ENCODE measurements at places on chromosomes 5 and 9. TPM values are rescaled to one million over a fixed set of nuclear protein-coding genes. Genes with fewer than 3 reads are reported as not detected.

GRCh38 chr5:137282216-137282615 is 216.9 kb downstream of the SPOCK1 start:
- H3K4me1 ChIP-seq: no peaks in the 10 kb centered on the region
- no peaks in the 10 kb centered on the region for H3K27me3 ChIP-seq
- H3K36me3 ChIP-seq: no peaks in the 10 kb centered on the region

GRCh38 chr9:124017929-124018729 is 6.6 kb downstream of the LHX2 start:
- no peaks in the 10 kb centered on the region for H3K36me3 ChIP-seq
- DNase-seq: no peak
- no peak overlapping the region for H3K4me3 ChIP-seq
- peaks cover 100% of the 10 kb centered on the region for H3K27me3 ChIP-seq
- H3K4me1 ChIP-seq: peaks cover 36% of the 10 kb centered on the region
- no peak overlapping the region for H3K27ac ChIP-seq

DNA sequence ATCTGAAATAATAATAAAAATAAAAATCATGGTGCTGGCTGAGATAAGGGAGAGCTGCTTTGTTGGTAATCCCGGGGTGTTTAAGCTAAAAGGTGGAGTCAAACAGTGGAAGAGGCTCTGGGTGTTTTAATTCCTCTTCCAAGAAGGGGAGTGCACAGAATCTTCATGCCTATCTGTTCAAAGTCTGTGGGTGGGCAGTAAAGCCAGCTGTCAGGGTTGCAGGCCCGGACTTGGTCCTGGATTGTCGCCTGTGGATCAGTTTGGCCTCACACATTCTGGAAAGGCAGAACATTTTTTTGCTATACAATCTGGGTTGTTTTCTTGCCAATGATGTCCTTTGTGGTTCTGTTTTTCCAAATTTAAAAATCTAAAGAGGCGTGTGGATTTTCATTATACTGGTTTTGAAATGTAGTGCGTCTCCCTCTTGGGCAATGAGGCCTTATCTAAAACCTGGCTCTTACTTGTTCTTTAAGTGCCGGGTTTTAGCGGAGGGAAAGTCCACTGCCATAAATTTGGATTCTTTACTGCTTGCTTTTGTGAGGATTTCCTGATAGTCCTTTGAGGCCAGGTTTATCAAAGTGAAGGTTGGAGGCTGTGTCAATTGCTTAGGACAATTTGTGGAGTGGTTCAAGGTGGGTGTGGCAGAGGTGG is 5.8 kb downstream of the ANKDD1B start:
- H3K4me3 ChIP-seq: no peak overlapping the region
- peaks cover under 1% of the 10 kb centered on the region for H3K27me3 ChIP-seq
- H3K4me1 ChIP-seq: peaks cover 3% of the 10 kb centered on the region
- DNase-seq: no peak

- peaks cover 2% of the 10 kb centered on the region for H3K4me1 ChIP-seq
- no peak overlapping the region for H3K4me3 ChIP-seq
- no peak for DNase-seq
Measured at GRCh38 chr9:134604834-134605233, 36.8 kb upstream of the COL5A1 start.

- no peak overlapping the region for H3K4me3 ChIP-seq
- no peak for DNase-seq
- no peaks in the 10 kb centered on the region for H3K36me3 ChIP-seq
- H3K27ac ChIP-seq: no peak overlapping the region
Measured at GRCh38 chr5:104778-105296, 12.9 kb downstream of the PLEKHG4B start.

DNA sequence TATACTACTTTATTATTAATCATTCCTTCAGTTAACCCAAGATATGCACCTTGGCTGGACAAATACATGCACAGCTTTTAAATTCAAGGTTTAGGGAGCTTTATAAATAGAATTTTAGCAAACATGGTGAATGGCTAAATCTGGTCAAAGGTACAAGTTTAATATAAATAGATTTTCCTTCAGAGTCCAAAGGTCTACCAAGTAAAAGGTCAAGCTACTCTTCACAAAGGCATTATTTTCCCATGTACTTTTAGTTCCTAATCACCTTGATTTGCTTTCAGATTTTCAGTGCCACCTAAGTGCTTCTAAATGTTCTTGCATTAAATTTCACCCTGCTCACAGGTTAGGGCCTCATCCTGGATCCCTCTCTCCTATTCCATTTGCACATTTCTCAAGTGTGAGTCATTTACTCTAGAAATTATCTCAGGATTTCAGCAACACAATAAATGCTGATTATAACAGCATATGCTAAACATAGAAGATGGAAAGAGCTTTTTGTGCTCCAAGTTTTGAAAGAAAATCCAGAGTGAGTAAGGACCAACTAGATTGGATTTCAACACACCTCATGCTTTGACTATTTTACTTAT is 459.4 kb upstream of the ITGA1 start:
- no peaks in the 10 kb centered on the region for H3K4me1 ChIP-seq
- no peak for DNase-seq
- H3K27me3 ChIP-seq: no peaks in the 10 kb centered on the region
- H3K36me3 ChIP-seq: no peaks in the 10 kb centered on the region

- no peak for DNase-seq
- H3K4me3 ChIP-seq: no peak overlapping the region
- H3K4me1 ChIP-seq: no peaks in the 10 kb centered on the region
- H3K27ac ChIP-seq: no peak overlapping the region
- H3K27me3 ChIP-seq: no peaks in the 10 kb centered on the region
Measured at GRCh38 chr9:92032891-92033290, 82.3 kb downstream of the SPTLC1 start.

- H3K27me3 ChIP-seq: no peaks in the 10 kb centered on the region
- peaks cover 32% of the 10 kb centered on the region for H3K4me1 ChIP-seq
- H3K36me3 ChIP-seq: no peaks in the 10 kb centered on the region
- peak; percentile 92 for DNase-seq
- peak within 1 kb of the TSS; percentile 73 for H3K4me3 ChIP-seq
Measured at GRCh38 chr9:124257844-124258606, at the start of gene NEK6. TSS of gene NEK6 (plus strand) at chr9:124257949. CDS start at chr9:124301965, 44,016 bp downstream.

- no peak for DNase-seq
- H3K4me1 ChIP-seq: no peaks in the 10 kb centered on the region
- H3K27me3 ChIP-seq: no peaks in the 10 kb centered on the region
Measured at GRCh38 chr5:17732351-17732923, 98.2 kb downstream of the TAF11L14 start.

DNA sequence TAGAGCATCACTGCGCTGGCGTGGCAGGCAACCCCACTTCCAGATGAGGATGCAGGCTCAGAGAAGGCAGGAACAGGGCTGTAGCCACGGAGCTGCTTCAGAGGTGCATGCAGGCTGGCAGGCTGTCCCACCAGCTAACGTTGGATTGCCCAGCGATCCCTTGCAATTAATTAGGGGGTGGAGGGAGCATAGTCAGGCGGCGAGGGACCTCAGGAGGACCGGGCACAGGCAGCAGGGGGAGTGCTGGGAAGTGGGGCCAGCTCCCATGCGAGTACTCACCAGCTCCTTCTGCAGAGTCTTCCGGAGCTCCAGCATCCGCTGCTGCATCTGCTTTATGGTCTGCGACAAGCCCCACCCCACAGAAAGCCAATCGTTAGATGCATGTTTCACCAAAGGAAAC is 20.3 kb downstream of the ARPC5L start:
- no peaks in the 10 kb centered on the region for H3K4me1 ChIP-seq
- no peaks in the 10 kb centered on the region for H3K27me3 ChIP-seq
- DNase-seq: no peak
- H3K27ac ChIP-seq: no peak overlapping the region
- H3K36me3 ChIP-seq: no peaks in the 10 kb centered on the region

- no peaks in the 10 kb centered on the region for H3K27me3 ChIP-seq
- H3K36me3 ChIP-seq: no peaks in the 10 kb centered on the region
- H3K27ac ChIP-seq: peak overlapping the region; percentile 63
- DNase-seq: no peak
Measured at GRCh38 chr9:37944266-37944650, 40.3 kb upstream of the SLC25A51 start.

DNA sequence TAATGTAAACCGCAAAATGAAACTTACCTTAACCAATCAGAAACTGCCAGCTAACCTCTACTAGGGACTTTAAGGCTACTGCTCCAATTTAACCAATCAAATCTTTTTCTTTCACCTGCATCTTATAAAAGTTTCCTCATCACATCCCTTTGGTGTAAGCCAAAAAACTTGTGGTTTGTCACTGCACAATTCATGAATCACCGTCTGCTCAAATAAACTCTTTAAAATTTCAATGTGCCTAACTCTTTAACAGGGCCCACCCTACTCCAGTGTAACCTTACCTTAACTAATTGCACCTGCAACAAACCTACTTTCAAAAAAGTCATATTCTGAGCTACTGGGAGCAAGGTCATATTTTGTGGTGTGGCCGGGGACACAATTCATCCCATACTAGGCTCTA is 172.2 kb upstream of the GRAMD2B start:
- H3K4me1 ChIP-seq: no peaks in the 10 kb centered on the region
- H3K36me3 ChIP-seq: no peaks in the 10 kb centered on the region
- H3K27me3 ChIP-seq: no peaks in the 10 kb centered on the region
- no peak overlapping the region for H3K27ac ChIP-seq

GRCh38 chr5:168162464-168162863 is 129.0 kb upstream of the WWC1 start:
- no peaks in the 10 kb centered on the region for H3K27me3 ChIP-seq
- H3K4me1 ChIP-seq: no peaks in the 10 kb centered on the region
- no peak for DNase-seq
- no peak overlapping the region for H3K27ac ChIP-seq
- no peaks in the 10 kb centered on the region for H3K36me3 ChIP-seq

DNA sequence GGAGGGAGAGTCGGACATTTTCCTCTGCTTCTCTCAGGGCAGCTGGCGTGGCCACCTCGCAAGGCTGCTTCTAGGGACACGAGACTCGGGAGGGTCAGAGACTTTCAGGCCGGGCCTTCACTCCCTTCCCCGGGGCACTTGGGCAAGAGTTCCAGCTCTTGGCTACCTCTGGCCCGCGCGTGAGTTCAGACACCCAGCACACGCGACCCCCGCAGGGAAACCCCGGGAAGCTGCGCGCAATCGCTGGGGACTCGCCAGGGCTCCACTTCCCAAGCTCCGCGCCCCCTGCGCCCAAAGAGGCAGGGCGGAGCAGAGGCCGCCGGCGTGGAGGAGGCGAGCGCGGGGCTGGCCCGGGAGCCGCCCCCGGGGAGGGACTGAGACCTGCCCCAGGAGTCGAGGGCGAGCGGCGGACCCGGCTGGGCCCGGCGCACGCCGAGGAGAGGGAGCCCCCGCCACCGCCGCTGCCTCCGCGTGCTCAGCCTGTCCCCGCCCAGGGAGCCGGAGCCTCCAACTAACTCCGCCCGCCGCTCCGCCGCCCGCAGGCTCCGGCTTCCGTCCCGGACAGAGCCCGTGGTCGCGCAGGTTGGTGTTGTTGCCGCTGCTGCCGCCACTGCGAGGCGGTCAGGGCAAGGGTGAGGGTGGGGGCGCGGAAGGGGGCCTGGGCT is at the start of gene PAM:
Gene PAM (plus strand): TSS at position 539 of the 665 bp plus-strand sequence. CDS start 110,891 bp downstream, outside the sequence.
- H3K36me3 ChIP-seq: no peaks in the 10 kb centered on the region
- H3K4me3 ChIP-seq: peak within 1 kb of the TSS; percentile 74
- H3K27me3 ChIP-seq: peaks cover 13% of the 10 kb centered on the region

GRCh38 chr9:121801579-121801978 is 150.1 kb downstream of the DAB2IP start:
- H3K27ac ChIP-seq: no peak overlapping the region
- H3K27me3 ChIP-seq: no peaks in the 10 kb centered on the region

DNA sequence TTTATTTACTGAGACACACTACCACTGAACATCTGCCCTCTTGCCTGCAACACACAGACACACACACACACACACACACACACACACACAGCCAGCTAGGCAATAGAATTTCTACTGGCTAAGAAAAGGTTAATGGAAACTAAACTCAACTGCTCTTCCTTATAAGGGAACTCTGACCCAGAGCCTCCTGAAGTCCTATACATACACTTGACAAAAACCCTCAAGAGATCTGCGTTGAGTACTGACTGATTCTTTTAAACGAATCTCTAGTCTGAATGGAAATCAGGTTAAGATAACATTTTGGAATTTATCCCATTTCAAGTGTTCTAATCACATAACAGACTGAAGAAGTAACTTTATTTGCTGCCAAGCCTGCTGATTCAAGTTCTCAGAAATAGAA is 25.9 kb upstream of the TRPM3 start:
- H3K27me3 ChIP-seq: no peaks in the 10 kb centered on the region
- DNase-seq: no peak
- no peaks in the 10 kb centered on the region for H3K4me1 ChIP-seq
- H3K36me3 ChIP-seq: no peaks in the 10 kb centered on the region

GRCh38 chr5:72693546-72694205 is 122.8 kb upstream of the TNPO1 start:
- DNase-seq: no peak
- H3K4me3 ChIP-seq: no peak overlapping the region
- no peak overlapping the region for H3K27ac ChIP-seq
- no peaks in the 10 kb centered on the region for H3K36me3 ChIP-seq

GRCh38 chr9:107782789-107783188 is 293.2 kb upstream of the KLF4 start:
- DNase-seq: no peak
- H3K27ac ChIP-seq: no peak overlapping the region
- no peaks in the 10 kb centered on the region for H3K36me3 ChIP-seq
- peaks cover 26% of the 10 kb centered on the region for H3K4me1 ChIP-seq
- H3K27me3 ChIP-seq: no peaks in the 10 kb centered on the region
- H3K4me3 ChIP-seq: no peak overlapping the region

DNA sequence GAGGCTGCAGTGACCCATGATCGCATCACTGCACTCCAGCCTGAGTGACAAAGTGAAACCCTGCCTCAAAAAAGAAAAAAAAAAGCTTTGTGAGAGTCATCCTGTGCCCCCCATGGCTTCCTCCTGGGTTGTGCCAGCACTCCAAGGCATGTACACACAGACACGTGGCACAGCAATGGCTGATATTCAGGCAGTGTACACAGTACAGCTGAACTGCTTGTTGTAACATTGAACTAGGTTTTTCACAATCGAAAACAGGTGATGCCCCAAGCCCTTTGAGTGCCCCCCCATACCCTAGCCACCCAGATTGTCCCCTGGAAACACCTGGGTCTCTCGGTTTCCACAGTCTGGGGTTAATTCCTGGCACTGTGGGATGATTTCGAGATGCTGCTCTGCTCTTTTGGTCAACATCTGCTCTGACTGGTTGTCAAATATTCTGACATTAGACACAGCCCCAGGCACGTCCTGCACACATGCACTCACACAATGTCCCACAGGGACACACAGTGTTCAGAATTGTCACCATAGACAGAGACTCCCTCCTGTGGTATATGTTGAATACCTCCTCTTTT is 9.2 kb downstream of the SPINK4 start:
- H3K4me1 ChIP-seq: no peaks in the 10 kb centered on the region
- no peak overlapping the region for H3K4me3 ChIP-seq
- no peak for DNase-seq
- no peaks in the 10 kb centered on the region for H3K27me3 ChIP-seq

GRCh38 chr5:58117542-58117941 is 342.3 kb downstream of the PLK2 start:
- no peaks in the 10 kb centered on the region for H3K4me1 ChIP-seq
- no peak for DNase-seq
- H3K36me3 ChIP-seq: no peaks in the 10 kb centered on the region
- H3K4me3 ChIP-seq: no peak overlapping the region

Gene DNAJC25
- polyA plus RNA-seq: 15.6 TPM

Gene TSSK1B
- polyA plus RNA-seq: 0.06 TPM

Gene EGFLAM
- 14.7 TPM for polyA plus RNA-seq

Gene SYNPO
- polyA plus RNA-seq: 22.0 TPM

Gene FBXW11
- 56.3 TPM for polyA plus RNA-seq

Gene ALDH1A1
- polyA plus RNA-seq: 23.2 TPM

Gene ANXA2R
- 2.3 TPM for polyA plus RNA-seq

Data from left lung (tissue), 14 donors.